ENCODE measurements at places on chromosomes 4 and X.

- no peak for DNase-seq
These were observed 130.7 kb upstream of the GPRIN3 start for GRCh38 chr4:89438102-89438831.

DNA sequence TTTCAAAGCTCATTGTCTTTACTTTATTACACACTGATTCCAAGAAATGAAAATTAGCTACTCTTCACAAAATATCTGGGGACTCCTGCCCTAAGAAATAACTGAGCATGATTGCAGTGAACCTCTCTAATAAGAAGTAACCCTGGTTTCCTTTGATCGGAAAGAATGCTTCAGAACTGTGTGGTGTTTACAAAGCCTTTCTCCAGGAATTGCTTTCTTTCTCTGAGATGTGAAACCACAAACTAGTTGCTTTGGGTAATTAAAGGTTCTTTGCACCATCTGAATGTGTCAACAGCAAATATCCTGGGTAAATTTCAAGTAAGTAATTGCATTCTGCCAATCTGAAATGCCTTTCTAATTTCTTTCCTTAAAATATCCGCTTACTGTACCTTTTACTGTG lies 292.9 kb upstream of the SLIT2 start:
- no peak for DNase-seq

GRCh38 chrX:19899217-19899788 lies 11.9 kb upstream of the SH3KBP1 start:
- DNase-seq, result no peak

- DNase-seq, result no peak
These were observed 31.1 kb downstream of the FGFRL1 start for GRCh38 chr4:1042352-1043055.

DNA sequence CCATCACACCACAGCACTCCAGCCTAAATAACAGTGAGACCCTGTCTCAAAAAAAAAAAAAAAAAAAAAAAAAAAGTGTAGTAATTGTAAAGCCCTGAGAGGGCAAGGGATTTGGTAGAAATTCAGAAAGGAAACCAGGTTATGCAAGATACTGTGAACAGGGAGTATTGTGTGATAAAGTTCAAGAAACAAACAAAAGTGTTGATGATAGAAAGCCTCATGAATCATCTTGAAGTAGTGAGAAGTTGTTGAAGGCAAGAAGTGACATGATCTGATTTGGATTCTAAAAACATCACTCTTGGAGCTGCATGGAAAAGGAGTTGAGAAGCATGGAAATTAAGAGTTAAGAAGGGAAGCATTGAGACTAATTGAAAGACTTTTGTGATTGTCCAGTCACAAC lies 102.2 kb downstream of the RAP1GDS1 start:
- DNase-seq, result no peak

GRCh38 chrX:4547213-4547836 lies 833.9 kb upstream of the PRKX start:
- peak; percentile 6 for DNase-seq

DNA sequence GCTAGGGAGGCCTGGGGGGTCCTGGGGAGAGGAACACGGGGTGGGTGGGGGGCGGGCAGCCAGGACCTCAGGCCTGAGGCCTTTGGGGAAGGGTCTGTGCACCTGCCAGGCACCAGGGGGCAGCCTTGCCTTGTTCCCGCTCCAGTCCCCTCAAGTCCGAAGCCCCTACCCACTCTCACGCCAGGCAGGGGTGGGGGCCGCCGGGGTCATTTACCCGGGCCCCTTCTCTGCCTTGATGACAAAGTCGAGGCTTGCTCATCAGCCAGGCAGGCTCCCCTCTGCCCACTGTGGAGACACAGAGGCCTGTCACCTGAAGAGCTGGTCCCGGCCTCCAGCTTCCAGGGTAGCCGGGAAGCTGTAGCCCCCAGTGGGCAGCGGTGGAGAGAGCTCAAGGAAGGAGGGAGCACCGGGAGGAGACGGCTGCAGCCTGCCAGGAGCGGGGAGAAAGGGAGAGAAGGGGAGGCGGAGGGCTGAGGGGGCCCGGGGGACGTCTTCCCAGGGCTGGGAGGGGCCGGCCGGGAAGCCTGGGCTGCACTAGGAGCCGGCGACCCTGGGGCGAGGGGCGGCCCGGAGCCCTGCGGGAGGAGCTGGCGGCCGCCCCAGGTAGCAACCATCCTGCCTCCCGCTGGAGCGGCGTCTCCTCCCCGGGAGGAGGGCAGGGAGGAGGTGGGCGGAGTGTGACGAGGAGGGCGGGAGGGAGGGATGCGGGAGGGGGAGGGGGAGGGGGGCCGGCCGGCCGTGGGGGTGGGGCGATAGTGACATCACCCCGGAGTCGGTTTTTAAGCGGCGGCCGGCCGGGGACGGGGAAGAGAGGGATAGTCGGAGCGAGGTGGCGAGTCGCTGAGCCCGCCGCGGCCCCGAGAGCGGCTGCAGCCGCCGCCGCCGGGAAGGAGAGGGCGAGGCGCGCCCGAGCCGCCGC lies at the start of gene SLC6A8:
SLC6A8 (plus strand) TSS at position 806 of the 919 bp plus-strand sequence. CDS start 649 bp downstream, outside the sequence.
- no peak for DNase-seq

- no peak for DNase-seq
These were observed 642.3 kb upstream of the BOD1L1 start for GRCh38 chr4:14269824-14270223.

GRCh38 chr4:26088433-26088928 lies 174.5 kb downstream of the SMIM20 start:
- no peak for DNase-seq

GRCh38 chr4:124202099-124202498 lies 510.4 kb downstream of the ANKRD50 start:
- DNase-seq, result no peak

All from activated CD8-positive, alpha-beta memory T cell treated with anti-CD3 and anti-CD28 coated beads for 1 hour (primary cell).